Stimulated activated CD8-positive, alpha-beta memory T cell treated with anti-CD3 and anti-CD28 coated beads, Interleukin-2, amount 100 ng/mL, for 48 hours (primary cell): ENCODE measurements at places on chromosomes 11 and 22.

- no peak for DNase-seq
Measured at GRCh38 chr11:123483058-123483457, 53.0 kb downstream of the GRAMD1B start.

DNA sequence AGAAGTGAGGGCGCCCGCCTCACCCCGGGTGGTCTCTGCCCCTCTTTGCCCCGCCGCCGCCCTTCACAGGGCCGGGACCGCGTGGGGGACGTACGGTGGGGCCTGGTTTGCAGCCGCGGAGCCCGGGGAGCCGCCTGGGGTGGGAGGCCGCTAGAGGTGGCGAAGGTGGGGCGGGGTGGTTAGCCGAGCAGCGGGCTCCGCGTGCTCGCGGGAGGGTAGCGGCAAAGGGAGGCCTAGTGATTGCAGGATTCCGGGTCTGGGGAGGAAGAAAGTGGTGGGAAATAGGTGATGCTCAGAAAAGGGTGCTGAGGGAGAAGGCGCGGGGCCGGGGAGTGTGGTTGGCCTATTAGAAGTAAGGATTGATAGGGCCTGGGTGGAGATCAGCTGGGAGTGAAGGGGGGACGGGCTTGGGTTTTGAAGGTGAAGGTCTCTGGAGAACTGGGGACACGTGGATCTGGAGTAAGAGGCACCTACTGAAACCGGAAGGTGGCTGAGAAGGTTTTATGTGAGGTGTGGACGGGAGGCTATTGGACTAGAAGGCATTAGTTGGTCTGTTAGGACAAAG, 571 bp downstream of the FAR1 start:
- peak; percentile 30 for DNase-seq

DNA sequence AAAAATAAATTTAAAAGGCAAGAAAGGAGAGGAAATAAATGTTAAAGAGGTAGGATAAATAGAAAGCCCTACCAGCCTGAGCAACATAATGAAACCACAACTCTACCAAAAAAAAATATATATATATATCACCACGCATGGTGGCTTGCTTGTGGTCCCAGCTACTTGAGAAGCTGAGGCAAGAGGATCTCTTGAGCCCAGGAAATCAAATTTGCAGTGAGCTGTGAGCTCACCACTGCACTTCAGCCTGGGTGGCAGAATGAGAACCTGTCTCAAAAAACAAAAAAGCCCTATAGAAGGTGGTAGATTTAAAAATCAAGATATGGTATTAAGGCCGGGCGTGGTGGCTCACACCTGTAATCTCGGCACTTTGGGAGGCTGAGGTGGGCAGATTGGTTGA, 10.5 kb downstream of the NUCB2 start:
- DNase-seq = no peak

- DNase-seq = no peak
Measured at GRCh38 chr22:30397656-30398635, 1.1 kb downstream of the SEC14L2 start.
